ENCODE measurements at places on chromosomes 4 and X.

DNA sequence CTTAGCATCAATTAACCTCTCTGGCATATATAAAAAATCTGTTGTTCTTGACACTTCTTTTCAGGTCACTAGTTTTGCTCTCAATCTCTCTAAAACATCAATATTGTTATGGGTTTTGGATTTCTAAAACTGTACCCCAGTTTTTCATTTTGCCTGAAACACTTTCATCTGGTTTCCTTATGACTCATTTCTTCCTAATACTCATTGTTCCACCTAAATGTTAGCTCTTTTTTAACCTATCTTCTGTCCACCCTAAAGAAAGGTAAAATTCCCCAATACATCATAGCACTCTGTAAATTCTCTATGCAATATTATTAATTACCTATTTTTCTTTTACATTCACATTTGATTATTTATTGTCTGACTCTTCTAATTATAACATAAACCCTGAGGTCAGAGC is 575.5 kb upstream of the NDST4 start:
- no peak for DNase-seq

GRCh38 chr4:72375073-72375736 is 193.8 kb downstream of the ADAMTS3 start:
- DNase-seq, result no peak

GRCh38 chr4:26175006-26175786 is 145.6 kb upstream of the RBPJ start:
- DNase-seq, result no peak

- DNase-seq, result peak; percentile 26
These were observed at the start of gene FAT4 for GRCh38 chr4:125314676-125315575. FAT4 (plus strand) TSS chr4:125314955; CDS start chr4:125316412, 1,457 bp downstream.

GRCh38 chr4:185254434-185254833 is 45.0 kb downstream of the SNX25 start:
- no peak for DNase-seq

DNA sequence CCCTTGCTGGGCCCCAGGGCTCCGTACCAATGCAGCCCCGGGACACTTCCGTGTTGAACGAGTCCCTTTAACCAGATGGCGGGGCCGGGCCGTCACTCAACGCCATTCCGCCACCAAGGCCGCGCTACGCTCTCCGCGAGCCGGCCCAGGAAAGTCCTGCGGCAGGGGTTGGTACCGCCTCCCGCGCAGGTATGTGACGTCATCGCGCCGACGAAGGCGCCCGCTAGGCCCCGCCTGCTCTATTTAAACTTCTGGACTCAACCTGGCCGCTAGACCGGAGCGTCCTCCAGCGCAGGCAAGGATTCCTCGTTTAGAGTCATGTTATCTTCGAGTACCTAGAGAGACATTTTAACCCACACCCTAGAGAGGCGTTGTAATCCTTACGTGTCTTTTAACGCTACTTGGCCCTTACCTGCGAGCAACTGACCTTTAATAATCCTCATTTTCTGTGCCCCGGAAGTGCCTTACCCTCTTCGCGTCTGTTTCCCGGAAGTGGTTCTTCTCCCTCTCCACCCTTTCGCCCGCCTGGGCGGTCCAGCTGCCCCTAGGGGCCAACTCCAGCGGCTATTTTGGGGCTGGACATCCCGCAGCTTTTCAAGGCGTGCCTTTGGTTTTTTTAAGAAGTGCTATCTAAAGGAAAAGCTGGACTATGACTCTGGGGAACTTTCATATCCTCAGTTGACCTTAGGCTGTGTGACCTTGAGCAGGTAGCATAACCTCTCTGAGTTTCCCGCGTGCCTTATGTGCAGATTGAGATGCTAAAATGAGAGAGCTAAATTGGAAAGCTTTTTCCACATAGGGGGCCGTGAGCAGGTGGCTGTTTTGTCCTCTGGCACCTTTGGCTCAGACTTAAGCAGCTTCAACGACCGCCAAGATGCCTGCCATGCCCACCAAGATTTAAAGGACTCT is at the start of gene PNPLA4:
Gene PNPLA4, minus strand, starts transcription at position 155 of the 909 bp plus-strand sequence. CDS start 1,294 bp downstream, outside the sequence.
- DNase-seq, result peak; percentile 89

- DNase-seq, result no peak
These were observed 2094.5 kb upstream of the AGA start for GRCh38 chr4:179536694-179537093.

GRCh38 chr4:120007896-120008436 is 58.7 kb downstream of the MAD2L1 start:
- no peak for DNase-seq

DNA sequence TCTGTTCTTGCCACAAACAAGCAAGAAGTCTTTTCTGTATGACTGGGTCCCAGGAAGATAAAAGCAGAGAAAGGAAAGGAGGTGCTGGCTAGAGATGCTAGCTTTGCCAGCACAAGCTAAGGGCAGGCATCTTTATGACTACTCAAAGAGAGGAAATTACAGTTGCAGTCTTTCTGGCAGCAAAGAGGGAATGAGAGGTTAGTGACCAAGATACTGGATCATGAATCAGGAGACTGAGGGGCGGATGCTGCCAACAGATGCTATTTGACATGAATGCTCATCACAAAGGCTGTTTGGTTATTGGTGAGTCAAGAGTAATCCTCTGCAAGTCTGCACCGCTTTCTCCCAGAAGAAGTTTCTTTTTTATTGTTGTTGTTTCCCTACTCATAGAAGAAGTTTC is 5.5 kb upstream of the XIAP start:
- no peak for DNase-seq

DNA sequence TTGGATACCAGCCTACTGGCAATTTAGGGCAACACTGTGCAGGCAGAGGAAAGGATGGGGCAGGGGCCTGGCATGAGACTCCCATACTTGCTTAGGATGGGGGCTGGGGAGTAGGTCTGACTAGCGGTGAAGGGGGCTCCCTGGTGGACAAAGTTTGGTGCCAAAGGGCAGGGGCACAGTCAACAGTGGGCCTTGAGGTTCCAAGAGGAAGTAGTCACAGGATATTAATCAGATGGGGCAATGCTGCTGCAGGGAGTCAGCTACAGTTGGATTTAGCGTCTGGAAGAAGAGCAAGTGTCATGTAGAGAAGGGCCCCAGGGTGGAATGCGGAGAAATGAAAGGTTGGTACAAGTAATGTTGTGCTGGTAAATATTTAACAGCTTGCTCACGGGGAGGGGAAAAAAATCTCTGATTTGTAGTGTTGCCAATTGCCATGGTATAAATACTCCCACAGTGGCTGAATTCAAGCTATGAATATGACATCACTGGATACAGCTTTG is 139.4 kb downstream of the PJA1 start:
- no peak for DNase-seq

GRCh38 chrX:44723426-44723825 is 120.4 kb upstream of the DUSP21 start:
- DNase-seq, result no peak

GRCh38 chr4:76373919-76374552 is 46.9 kb downstream of the CCDC158 start:
- no peak for DNase-seq

- no peak for DNase-seq
These were observed 189.2 kb downstream of the SHROOM3 start for GRCh38 chr4:76624241-76624681.

GRCh38 chr4:146436423-146437162 is 85.1 kb downstream of the SLC10A7 start:
- DNase-seq, result no peak

- no peak for DNase-seq
These were observed 44.5 kb upstream of the WDR1 start for GRCh38 chr4:10161146-10161545.

DNA sequence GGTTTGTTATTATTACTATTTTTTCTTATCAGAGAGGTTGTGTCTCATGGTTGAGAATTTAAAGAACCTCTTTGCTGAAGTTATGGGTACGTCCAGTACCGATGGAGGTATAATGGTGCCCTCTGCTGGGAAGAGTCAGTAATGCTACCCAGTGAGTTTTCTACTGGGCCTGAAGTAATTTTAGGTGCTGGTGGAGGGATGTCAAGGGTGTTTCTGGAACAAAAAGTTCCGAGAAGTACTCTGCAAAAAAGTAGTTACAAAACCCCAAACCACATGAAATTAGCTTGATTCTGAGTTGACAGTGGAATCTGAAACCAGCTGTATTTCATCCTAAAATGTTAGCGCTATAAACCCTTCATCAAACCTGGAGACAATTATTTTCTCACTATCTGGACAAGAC is 102.5 kb upstream of the MID1 start:
- peak; percentile 41 for DNase-seq

GRCh38 chr4:19472666-19473065 is 779.0 kb upstream of the SLIT2 start:
- no peak for DNase-seq

DNA sequence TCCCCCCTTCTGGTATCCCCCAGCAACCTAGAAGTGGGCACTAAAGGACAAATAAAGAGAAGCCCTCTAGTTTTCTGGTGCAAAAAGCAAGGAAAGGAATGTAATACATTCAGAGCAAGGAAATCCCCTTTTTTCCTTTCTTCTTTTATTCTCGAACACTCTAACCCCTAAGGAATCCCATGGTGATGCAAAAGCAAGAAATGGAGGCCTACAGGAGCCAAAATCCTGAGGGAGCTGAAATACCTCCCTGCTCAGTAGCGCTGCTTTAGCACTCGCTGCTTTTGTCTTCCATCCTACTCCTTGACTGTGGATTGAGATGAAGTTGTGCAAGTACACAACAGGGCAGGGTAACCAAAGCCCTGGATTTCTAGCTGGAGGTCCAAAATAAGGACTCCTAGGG is 251.0 kb downstream of the PRDM5 start:
- no peak for DNase-seq

GRCh38 chr4:20831746-20832145 is 131.5 kb downstream of the PACRGL start:
- no peak for DNase-seq

- DNase-seq, result no peak
These were observed 65.6 kb downstream of the CDKL5 start for GRCh38 chrX:18490806-18491555.

GRCh38 chrX:19627081-19627480 is 111.8 kb upstream of the MAP3K15 start:
- DNase-seq, result no peak

DNA sequence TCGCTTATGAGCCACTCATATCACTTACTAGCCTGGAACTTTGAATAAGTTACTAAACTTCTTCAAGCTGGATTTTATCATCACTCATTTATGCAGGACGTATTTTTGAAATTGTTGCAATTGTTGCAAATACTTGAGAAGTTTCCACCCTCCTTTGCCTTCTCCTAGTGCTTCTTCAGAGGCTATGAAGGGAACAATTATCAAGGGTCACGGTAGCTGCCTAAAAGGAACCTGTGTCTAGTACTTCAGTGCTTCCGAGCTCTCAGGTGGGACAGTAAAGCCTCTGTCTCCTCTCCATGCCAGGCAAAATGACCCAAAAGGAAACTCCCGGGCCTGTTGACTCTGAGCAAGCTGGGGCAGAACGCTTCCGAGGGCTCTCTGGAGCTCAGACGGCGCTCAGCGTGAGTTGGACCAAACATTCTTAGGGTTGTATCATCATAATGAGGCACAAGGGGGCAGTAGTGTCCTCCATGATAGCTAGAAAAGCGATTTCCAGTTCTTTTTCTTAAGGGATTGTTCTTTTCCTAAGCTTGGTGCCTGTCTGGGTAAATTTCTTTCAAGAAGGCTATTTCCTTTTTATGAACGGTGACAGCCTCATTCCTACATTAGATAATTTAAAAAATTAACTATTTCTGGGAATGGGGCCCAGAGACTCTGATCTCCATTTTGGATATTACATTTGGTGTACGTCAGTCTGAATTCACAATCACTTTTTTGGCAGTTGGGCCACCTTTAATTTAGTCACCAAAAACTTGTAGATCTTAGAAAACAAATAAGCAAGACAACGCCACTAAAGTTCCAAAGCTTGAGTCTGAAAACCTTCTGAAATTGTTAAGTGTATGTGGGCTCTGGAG is 73.1 kb downstream of the PACRGL start:
- DNase-seq, result peak; percentile 28

DNA sequence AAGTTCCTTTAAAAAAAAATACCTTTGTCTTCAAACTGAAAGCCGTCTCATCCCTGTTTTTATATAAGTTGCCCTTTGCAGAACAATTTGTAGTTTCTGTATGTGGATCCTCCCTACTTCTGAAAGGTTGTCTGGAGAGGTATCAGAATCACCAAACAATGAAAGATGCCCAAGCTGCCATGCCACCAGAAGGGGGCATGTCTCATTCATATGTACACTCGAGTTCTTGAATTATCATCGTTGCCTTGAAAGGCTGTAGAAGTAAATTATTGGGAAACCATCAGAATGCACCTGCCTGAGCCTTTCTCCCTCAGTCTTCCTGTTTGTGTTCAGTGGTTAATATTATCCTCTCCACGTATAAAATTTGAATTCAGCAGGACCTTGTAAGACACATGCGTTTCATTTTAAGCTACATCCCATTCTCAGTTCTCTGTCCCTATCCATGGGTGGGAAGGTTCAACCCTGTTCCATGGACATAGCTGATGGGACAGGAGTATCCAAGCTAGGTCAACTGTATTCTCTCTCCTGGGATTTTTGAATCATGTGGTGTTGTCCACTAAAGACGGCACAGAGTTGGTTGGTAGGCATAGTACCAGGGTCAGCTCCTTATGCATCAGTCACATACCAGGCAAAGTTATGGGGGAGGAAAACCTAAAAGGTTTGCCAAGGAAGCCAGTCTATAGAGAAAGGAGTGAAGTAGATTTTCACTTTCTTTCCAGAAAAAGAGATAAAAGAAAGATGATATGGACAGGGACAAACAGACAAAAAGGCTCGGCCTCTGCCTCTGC is 24.0 kb downstream of the GALNT7 start:
- DNase-seq, result no peak

DNA sequence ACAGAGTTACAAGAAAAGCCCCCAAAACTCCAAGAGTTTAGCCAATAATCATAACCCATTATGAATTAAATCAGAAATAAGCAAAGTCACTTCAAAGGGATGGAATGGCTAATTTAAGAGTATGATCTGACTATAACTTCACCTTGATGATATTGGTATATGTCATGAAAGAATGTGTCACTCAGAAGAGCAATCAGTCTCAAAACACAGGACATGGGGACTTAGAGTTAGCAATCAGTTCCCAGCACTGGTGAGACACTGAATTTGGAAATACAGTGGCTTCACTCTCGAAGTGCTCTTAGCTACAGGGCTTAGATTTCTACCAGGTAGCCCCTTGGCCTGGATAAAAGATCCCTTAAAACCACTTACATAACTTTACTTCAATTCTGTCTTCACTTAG is 65.7 kb upstream of the EXOC1L start:
- DNase-seq, result no peak

DNA sequence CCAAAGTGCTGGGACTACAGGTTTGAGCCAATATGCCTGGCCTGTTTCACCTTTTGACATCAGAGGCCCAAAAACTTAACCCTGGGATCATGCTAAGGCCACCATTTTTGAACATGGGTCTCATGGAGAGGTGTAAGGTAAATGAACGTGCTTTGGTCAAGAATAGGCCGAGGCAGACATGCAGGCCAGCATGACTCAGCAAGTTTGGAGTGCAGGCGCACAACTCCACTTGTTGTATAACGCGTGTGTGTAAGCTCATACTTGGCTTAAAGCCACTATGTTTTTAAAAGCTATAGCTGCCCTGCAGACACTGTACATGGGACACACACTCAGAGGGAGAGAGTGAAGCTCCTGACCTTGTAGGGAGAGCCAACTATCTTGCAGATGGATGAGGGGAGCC is 43.8 kb upstream of the HPSE start:
- no peak for DNase-seq

Measured in NCI-H526 treated with DMSO at 0.1 percent for 48 hours (cell line).